ENCODE measurements at places on chromosomes 3 and 15.
A peak's percentile ranks its signal among the peaks of the same experiment; 100 is the strongest.

GRCh38 chr3:72254483-72254882 lies 469.5 kb upstream of the PROK2 start:
- no peak for DNase-seq

- DNase-seq, result no peak
Observed at GRCh38 chr3:81301230-81301629, 460.2 kb downstream of the GBE1 start.

- no peak for DNase-seq
Observed at GRCh38 chr3:18666655-18667054, 241.5 kb upstream of the SATB1 start.

GRCh38 chr3:170869239-170869590 lies 780 bp downstream of the RPL22L1 start:
- no peak for DNase-seq

DNA sequence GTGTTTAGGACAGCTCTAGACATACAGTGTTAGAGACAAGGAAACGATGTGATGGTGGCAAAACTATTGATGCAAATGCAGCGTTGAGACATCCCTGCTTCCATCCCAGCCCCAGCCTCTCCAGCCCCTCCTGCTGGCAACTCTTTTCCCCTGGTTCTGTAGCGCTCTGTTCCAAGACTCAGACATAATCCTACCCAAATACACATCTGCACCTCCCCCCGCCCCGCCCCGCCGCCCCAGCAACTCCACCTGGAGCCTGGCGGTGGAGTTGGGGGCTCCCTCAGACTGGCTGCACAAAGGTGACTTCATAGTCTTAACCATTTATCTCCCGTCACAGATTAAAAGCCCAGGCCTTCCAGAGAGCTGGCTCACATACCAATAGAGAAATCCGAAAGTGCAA lies 7.2 kb upstream of the SEC22A start:
- no peak for DNase-seq

- DNase-seq, result no peak
Observed at GRCh38 chr15:80199366-80199765, 46.6 kb downstream of the FAH start.

- no peak for DNase-seq
Observed at GRCh38 chr15:101799665-101800064, 3.6 kb upstream of the OR4F6 start.

DNA sequence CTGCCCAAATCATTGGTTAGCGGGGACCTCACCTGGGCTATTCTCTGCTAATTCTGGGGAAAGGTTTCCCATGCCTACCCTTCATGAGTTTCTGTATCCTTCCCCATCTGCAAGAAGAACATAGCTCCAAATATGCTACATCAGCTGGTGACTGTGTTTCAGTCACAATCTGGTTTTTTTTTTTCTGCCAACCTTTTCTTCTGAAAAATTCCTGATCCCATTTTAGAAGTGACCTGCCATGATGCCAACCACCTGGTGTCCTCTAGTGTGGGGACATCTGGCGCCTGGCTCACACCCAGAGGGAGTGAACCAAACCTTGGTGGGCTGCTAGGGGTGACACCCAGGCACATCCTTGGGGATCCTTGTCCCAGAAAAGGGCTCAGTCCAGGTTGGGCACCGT lies 76.1 kb downstream of the CHRD start:
- DNase-seq, result no peak

DNA sequence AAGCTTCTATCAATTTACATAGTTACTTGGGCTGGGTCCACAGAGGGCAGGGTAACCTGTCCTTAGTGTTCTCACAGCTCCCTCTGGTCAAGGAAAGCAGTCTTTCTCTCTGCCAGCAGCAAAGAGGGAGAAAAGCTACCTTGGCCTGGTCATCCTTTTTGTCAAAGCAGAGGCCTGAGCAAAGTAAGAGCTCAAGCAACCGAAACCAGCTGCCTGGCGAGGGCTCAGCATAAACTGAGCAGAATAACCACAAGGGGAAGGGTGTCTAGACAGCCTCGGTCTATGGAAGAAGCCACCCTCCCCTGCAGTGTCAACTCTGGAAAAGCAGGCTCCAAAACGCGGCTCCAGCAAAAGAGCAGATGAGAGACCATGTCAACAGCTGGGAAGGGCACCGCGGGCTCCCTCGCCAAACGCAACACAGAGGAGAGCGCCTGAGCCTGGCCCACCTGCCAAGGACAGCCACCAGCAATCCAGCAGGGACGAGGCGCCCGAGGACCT lies 17.4 kb downstream of the LRIG1 start:
- peak; percentile 35 for DNase-seq

DNA sequence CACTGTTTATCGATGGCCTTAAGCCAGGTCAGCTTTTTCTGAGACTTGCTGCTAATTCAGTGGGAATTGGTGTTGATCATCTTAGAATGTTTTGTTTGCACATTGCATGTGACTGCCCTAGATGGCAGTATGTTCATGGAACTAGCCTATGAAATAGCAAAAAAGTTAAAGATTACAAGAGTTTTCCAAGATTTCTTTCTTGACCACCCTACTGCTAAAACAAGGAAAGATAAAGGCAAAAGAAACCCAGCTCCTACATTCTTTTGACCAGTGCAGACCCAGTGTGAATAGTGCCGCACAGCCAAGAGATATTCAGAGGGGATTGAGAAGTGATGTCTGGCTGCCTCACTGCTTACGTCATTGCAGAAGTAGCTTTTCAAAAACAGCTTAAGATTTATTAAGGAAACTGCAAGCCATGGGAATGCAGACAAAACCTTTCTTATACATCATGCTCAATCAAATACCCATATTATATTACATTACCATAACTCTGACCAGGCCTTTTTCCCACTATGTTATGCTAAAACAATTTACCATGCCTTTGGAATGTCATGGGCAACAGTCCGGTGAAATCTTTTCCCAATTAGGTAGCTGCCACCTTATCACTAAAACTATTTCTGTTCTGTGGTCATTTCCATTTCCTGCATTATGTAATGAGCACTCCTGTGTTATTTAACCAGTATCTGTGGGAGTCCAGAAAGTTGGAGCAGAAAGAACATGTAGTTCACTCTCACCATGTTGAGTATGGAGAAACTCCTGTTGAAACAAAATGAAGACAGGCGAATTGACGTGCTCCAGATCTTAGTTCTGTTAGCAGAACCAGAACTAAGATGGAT lies 6.0 kb downstream of the PHLDB2 start:
- DNase-seq, result no peak

DNA sequence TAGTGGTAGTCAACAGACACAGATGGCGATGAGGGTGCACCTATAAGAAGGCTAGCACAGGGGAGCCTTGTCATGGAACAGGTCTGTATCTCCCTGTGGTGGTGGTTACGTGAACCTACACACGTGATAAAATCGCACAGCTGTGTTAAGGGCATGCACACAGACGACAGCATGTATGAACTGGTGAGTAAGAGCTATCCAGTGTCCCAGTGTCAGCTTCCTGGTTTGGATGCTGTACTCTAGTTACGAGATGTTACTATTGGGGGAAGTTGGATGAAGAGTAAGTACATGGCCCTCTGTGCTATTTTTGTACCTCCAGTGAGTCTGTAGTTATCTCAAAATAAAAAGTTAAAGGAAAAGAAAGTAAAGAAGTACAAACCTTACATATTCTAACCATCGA lies 38.2 kb downstream of the MTMR10 start:
- no peak for DNase-seq

DNA sequence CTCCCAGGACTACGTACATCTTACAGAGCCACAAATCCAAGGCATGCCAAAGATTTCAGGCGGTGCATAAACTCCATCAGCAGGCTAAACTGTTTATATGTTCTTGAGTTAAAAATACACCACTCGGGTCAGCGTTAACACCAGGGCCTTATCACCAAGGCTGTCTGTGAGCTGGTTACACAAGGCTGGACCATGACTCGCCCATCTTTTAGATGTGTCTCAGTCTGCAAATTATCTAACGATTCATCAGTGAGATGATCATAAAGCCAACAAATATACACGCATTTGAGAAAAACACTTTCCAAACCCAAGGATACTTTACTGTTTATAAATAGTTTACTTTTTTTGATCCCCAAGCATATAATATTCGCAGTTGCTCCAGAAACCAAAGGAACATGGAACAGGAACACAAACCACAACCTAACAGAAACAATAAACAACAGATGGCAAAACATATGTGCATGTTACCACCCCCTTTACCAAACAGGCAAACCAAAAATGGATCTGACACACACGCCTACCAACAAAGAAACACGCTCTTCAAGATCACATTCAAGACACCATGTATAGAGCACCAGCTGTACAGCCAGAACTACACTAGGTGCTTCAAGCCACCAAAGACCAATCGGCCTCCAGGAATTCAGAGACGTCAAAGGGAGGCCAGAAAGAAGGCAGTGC lies 15.4 kb downstream of the LRIG1 start:
- DNase-seq, result no peak

- DNase-seq, result no peak
Observed at GRCh38 chr3:188351648-188352047, 197.7 kb downstream of the LPP start.

GRCh38 chr3:47741925-47742324 lies 39.8 kb downstream of the SMARCC1 start:
- DNase-seq, result no peak

GRCh38 chr15:46389739-46390138 lies 754.9 kb downstream of the SQOR start:
- DNase-seq, result no peak

DNA sequence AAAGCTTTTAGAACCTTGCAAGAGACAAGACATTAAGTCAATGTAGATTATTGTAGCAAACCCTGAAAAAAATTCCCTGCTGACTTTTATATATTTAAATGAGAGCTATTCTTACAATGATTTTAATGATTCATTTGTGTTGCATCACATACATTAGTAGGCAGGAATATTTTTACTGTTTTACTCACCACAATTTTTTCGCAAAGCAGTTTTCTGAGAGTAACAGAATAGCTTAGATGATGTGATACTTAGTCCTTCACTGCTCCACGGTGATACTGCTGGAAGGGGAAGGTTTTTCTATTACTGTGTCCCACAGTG lies 43.9 kb upstream of the CLRN1 start:
- DNase-seq, result no peak

DNA sequence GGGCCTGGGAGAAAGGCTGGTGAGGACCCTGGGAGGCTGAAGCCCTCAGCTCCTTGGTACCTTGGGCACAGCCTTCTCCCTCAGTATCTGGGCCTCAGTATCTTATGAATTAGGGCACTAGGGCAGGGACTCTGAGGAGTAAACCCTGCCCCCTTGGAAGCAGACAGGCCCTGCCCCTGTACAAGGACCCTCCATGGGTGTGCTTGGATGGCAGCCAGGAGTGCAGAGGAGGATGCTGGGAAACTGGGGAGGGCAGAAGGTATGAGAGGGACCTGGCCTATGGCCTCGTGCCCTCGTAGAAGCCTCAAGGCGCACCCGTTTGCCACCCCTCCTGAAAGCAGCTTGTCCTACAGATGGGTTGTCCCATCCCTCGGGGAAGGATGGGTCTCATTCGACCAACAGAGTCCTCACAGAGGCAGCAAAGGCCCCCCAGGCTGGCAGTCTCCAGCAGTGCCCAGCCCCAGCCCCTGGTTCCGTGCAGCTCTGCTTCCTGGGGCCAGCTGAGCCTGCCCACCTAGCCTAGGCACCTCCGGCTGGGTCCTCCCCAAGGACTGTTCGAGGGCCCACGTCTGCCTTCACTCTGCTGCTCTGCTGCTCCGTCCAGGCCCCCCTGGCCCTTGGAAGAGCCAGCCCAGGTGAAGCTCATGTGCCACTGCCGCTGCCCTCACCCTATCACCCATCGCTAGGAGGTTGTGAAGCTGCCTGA lies 15.3 kb upstream of the SEMA3F start:
- DNase-seq, result no peak

GRCh38 chr3:8986741-8987140 lies 23.5 kb upstream of the RAD18 start:
- no peak for DNase-seq

DNA sequence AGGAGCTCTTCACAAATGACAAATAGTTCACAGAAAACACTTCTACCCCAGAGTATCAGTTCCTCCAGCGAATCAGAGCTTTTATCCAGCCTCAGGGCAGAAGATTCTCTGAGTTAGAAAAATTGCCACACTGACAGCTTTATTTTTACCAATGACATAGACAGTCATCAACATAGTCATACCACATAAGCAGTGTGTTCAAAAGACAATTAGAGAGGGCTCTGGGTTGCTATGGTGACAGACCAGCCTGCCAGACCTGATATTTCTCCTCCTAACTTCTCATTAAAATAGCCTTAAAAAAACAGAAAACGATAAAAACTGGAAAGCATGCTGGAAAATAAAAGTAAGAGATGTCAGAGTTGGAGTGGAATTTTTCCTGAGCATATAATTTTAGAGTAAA lies 45.9 kb upstream of the COL6A5 start:
- DNase-seq, result no peak

- DNase-seq, result no peak
Observed at GRCh38 chr15:60651734-60652141, 172.8 kb upstream of the ICE2 start.

GRCh38 chr15:52010633-52011595 lies 8.1 kb upstream of the MAPK6 start:
- no peak for DNase-seq

- no peak for DNase-seq
Observed at GRCh38 chr3:30162579-30162978, 443.8 kb upstream of the TGFBR2 start.

- no peak for DNase-seq
Observed at GRCh38 chr3:94619643-94620042, 556.8 kb downstream of the NSUN3 start.

- DNase-seq, result no peak
Observed at GRCh38 chr3:78050276-78051065, 1010.6 kb downstream of the ROBO2 start.

DNA sequence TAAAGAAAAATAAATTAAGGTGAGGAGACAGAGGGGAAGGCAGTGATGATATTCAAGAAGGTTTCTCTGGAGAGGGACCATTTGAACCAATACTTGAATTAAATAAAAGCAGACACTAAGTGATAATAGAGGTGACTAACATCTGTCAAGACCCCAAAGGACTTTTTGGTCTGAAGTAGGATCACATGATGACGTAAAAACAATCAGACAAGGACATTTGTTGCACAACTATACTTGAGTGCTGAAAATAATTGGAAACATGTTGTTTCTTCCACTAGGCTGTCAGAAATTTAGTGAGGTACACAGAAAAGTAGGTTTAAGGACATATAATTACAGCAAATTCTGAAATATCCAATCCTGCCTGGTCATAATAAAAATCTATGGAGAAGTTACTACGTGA lies 179.5 kb downstream of the WNT5A start:
- no peak for DNase-seq

DNA sequence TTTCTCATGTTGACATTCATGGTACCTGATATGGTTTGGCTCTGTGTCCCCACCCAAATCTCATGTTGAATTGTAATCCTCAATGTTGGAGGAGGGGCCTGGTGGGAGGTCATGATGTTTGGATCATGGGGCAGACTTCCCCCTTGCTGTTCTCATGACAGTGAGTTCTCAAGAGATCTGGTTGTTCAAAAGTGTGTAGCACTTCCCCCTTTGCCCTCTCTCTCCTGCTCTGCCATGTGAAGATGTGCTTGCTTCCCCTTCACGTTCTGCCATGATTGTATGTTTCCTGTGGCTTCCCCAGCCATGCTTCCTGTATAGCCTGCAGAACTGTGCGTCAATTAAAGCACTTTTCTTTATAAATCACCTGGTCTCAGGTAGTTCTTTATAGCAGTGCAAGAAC lies 3.3 kb upstream of the UBL7 start:
- DNase-seq, result no peak
